Naive thymus-derived CD8-positive, alpha-beta T cell (primary cell): ENCODE measurements at places on chromosomes 2 and 18. TPM values are rescaled to one million over a fixed set of nuclear protein-coding genes. Genes with fewer than 3 reads are reported as not detected.

- no peak for DNase-seq
- no peak overlapping the region for H3K27ac ChIP-seq
- peaks cover 5% of the 10 kb centered on the region for H3K36me3 ChIP-seq
- peaks cover 15% of the 10 kb centered on the region for H3K4me1 ChIP-seq
- no peaks in the 10 kb centered on the region for H3K27me3 ChIP-seq
- no peak overlapping the region for H3K4me3 ChIP-seq
These were observed 136.5 kb downstream of the RNF144A start for GRCh38 chr2:7053650-7054265.

DNA sequence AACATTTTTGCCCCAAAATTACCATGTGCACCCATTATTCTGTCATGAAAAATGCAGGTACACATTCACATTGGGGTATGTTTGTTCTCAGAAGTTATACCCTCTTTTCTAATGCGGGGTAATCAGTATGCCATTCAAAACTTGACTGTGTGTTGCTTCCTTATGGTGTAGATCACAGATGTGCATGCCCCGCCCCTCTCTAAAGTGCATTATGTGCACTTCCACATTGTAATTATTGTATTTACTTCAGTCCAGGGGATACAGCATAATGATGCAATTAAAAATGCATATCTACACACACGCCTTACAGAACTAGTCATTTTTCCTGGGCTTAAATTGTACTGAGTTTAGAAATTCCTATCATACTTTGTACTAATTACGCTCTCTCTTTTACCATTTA is 48.8 kb downstream of the SLC9A2 start:
- no peak overlapping the region for H3K27ac ChIP-seq
- H3K27me3 ChIP-seq: no peaks in the 10 kb centered on the region
- no peak overlapping the region for H3K4me3 ChIP-seq
- peaks cover 2% of the 10 kb centered on the region for H3K36me3 ChIP-seq

GRCh38 chr2:200274116-200275075 is 32.1 kb upstream of the SPATS2L start:
- no peaks in the 10 kb centered on the region for H3K4me1 ChIP-seq
- no peaks in the 10 kb centered on the region for H3K27me3 ChIP-seq
- H3K36me3 ChIP-seq: no peaks in the 10 kb centered on the region

GRCh38 chr2:99697811-99698568 is 208.2 kb upstream of the REV1 start:
- peaks cover 10% of the 10 kb centered on the region for H3K27me3 ChIP-seq
- H3K27ac ChIP-seq: no peak overlapping the region
- no peak for DNase-seq
- no peak overlapping the region for H3K4me3 ChIP-seq

ELOA2 gene
- total RNA-seq: not detected

AMER3 gene
- total RNA-seq: not detected

FAHD2A gene
- 30.8 TPM for total RNA-seq

GAL3ST2 gene
- not detected for total RNA-seq

PROM2 gene
- 0.91 TPM for total RNA-seq

G6PC2 gene
- total RNA-seq: not detected

SLC9A4 gene
- total RNA-seq: not detected
